CD4-positive, alpha-beta T cell (primary cell): ENCODE measurements at places on chromosomes 3 and 15. TPM values are rescaled to one million over a fixed set of nuclear protein-coding genes. Genes with fewer than 3 reads are reported as not detected.

GRCh38 chr3:105274958-105275357, 91.8 kb upstream of the ALCAM start:
- H3K36me3 ChIP-seq = no peaks in the 10 kb centered on the region
- no peak for DNase-seq
- no peaks in the 10 kb centered on the region for H3K4me1 ChIP-seq

GRCh38 chr3:146589899-146590508, 15.1 kb downstream of the PLSCR5 start:
- no peak overlapping the region for H3K4me3 ChIP-seq
- no peaks in the 10 kb centered on the region for H3K36me3 ChIP-seq
- no peak overlapping the region for H3K27ac ChIP-seq
- no peak for DNase-seq

DNA sequence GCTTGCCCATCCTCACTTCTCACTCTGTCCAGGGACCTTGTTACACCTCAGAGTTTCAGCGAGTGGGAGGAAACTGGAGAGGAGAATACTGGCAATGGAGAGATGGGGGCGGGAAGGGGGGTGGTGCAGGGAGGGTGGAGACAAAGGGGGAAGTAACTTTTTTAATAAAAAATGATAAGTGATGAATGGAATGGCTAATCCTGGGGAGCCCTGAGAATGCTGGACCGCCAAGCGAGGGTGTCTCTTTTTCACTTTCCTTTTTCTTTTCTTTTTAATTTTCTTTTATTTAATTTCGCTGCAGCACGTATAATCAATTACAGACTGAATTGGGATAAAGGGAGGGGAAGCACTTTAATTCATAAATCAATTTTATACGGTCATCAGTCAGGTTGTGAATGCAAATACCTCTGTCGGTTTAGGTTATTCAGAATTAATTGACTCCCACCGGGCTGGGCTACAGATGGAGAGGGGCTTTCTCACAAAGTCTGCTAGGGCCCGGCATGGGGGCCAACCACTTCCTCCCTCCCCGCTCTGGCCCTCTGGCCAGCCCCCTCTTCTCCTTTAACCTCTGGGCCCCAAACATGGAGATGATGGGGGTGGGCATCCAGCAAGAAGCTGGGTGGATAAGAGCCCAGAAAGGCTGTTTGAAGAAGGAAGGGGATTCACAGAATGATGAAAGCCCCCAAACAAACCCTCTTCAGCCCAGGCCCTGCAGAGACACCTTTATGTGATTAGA, 106.8 kb upstream of the BOC start:
- no peak for DNase-seq
- H3K27ac ChIP-seq = no peak overlapping the region
- H3K36me3 ChIP-seq = no peaks in the 10 kb centered on the region
- no peaks in the 10 kb centered on the region for H3K27me3 ChIP-seq

DNA sequence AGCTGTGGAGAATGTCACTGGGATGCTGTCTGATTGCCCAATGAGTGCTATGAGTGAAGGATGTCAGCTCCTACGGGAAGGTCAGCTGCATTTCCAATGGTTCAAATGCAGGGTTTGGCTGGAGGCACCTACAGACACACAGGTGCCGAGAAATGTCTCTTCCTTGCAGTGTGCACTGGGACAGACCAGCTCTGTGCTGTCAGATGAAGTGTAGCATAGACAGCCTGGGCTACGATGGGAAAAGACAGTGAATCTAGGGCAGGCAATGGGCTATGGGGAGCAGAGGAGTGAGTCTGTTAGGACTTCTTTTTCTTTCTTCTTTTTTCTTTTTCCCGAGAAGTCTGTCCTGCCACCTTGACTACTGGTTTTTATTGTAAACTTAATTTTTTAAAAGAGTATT, 223.1 kb upstream of the EOMES start:
- H3K27me3 ChIP-seq = no peaks in the 10 kb centered on the region
- H3K36me3 ChIP-seq = no peaks in the 10 kb centered on the region
- DNase-seq = no peak
- H3K27ac ChIP-seq = no peak overlapping the region
- no peaks in the 10 kb centered on the region for H3K4me1 ChIP-seq

GRCh38 chr3:174620138-174620537, 239.0 kb upstream of the NAALADL2 start:
- no peak overlapping the region for H3K4me3 ChIP-seq
- H3K36me3 ChIP-seq = no peaks in the 10 kb centered on the region
- no peaks in the 10 kb centered on the region for H3K27me3 ChIP-seq
- DNase-seq = no peak
- H3K4me1 ChIP-seq = no peaks in the 10 kb centered on the region

DNA sequence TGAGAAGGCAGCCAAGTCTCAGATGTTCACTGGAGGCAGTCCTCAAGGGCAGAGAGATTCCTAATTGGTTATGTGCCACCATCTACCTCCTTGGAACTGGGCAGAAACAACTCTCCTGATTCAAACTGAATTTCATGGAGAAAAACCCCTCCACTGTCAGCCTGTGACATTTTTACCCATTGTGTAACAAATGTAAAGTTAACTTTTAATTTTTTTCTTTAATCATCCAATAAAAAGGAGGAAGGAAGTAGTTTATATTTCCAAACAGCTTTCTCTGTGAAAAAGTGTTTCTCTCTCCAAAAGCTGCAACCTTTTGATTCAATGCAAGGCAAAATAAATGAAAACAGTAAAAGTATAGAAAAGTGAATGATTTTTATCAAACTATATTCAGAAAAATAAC, 510 bp upstream of the COLQ start:
- no peak overlapping the region for H3K4me3 ChIP-seq
- H3K27me3 ChIP-seq = peaks cover 4% of the 10 kb centered on the region
- DNase-seq = no peak
- no peaks in the 10 kb centered on the region for H3K36me3 ChIP-seq
- H3K27ac ChIP-seq = no peak overlapping the region
- H3K4me1 ChIP-seq = peaks cover 23% of the 10 kb centered on the region

DNA sequence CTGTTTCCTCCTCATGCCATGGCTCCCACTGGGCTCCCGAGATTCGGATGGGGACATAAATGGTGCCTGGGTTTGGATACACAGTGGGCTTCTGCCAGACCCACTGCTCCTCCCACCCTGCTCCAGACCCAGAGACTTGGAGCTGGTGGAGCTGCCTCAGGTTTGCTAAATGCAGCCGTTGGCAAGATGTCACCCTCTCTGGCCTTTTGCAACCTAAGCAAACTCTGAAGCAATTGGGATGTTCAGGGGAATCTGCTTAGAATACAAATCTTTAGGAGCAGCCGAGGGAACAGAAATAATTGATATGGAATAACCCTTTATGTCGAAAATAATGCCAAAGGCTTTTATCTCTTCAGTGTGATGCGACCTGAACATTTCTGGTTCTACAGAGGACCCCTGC, 33.4 kb downstream of the PRICKLE2 start:
- no peaks in the 10 kb centered on the region for H3K27me3 ChIP-seq
- H3K4me1 ChIP-seq = no peaks in the 10 kb centered on the region
- H3K4me3 ChIP-seq = no peak overlapping the region
- H3K27ac ChIP-seq = no peak overlapping the region
- H3K36me3 ChIP-seq = no peaks in the 10 kb centered on the region

DNA sequence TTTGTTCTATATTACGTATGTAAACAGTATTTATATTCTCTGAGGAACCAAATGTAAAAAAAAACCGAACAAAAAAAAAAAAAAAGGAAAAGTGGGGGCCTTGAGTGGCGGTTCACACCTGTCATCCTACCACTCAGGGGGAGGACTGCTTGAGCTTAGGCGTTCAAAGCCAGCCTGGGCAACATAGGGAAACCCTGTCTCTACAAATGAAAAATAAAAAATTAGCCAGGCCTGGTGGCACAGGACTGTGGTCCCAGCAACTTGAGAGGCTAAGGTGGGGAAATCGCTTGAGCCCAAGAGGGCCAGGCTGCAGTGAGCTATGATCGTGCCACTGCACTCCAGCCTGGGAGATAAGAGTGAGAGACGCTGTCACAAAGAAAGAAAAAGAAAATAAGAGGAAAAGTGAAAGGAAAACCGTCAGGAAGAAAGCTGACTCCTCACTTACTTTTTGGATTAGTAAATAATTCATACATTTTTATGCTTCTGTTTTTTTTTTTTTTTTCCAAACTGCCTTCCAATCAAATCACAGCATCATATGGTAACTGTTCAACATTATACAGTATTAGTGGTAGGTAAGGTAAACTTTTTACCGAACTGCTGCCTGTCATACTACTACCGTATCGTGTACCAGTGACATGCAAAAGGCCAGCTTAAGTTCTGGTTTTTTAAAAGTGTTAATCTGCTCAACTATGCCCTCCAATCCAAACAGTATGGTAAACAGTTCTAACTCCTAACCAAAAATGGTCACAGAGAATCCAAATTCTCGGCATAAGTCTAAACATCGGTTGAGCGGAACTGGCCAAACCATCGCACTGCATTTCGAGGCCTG, 1.2 kb downstream of the PHC3 start:
- peaks cover 38% of the 10 kb centered on the region for H3K4me1 ChIP-seq
- peaks cover 26% of the 10 kb centered on the region for H3K36me3 ChIP-seq
- no peak for DNase-seq
- H3K27me3 ChIP-seq = no peaks in the 10 kb centered on the region
- peak overlapping the region; percentile 97 for H3K27ac ChIP-seq

GRCh38 chr15:65424683-65425082, 1.9 kb upstream of the IGDCC4 start:
- DNase-seq = no peak
- peaks cover 50% of the 10 kb centered on the region for H3K27me3 ChIP-seq
- peaks cover 17% of the 10 kb centered on the region for H3K4me1 ChIP-seq
- H3K36me3 ChIP-seq = no peaks in the 10 kb centered on the region

DNA sequence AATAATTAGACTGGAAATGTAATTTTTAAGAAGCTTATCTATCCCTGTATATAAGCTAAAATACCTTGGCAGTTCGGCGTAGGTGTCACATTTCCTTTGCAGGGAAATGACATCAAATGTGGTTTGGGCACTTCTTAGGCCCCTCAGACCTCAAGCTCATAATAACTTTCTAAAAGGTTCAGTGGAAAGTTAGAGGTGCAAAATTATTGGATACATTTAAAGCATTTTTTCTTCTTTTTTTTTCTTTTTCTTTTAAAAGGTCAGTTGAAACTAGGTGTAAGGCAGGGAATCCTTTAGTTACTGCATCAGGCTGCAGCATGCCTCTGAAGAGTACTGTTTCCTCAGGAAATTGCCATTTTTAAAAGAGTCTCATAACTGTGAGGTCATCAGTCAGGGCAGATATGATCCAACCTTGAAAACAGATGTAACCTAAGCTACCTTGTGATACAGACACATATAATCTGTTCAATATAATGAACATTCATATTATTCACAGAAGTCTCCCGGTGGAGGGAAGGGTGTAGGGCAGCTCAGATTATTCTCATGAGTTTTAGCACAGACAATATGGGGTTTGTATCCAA, 4.8 kb downstream of the SACM1L start:
- peak; percentile 81 for DNase-seq
- peak overlapping the region; percentile 0 for H3K4me3 ChIP-seq
- no peaks in the 10 kb centered on the region for H3K27me3 ChIP-seq

DNA sequence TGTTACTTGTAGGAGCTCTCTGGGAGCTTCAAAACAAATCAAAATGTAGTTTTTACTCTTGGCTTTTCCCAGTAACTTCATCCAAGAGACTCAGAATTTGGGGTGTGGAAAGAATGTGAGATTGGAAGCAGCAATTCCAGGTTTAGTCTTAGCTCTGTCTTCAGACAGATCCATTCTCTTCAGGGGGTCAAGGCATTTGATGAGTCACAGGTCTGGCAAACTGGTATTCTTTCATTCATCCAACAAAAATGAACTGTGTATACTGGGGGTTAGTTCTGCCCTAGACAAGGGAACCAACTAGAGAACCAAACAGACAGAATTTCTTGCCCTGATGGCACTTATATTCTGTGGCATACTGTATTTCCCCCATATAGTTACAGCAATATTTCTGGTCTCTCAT, 36.3 kb upstream of the CADPS start:
- no peaks in the 10 kb centered on the region for H3K36me3 ChIP-seq
- H3K27me3 ChIP-seq = no peaks in the 10 kb centered on the region
- H3K4me3 ChIP-seq = no peak overlapping the region
- H3K4me1 ChIP-seq = no peaks in the 10 kb centered on the region
- H3K27ac ChIP-seq = no peak overlapping the region

GRCh38 chr3:8755564-8756237, 13.7 kb downstream of the OXTR start:
- DNase-seq = no peak
- no peak overlapping the region for H3K4me3 ChIP-seq
- no peaks in the 10 kb centered on the region for H3K27me3 ChIP-seq
- H3K36me3 ChIP-seq = no peaks in the 10 kb centered on the region
- H3K27ac ChIP-seq = no peak overlapping the region

DNA sequence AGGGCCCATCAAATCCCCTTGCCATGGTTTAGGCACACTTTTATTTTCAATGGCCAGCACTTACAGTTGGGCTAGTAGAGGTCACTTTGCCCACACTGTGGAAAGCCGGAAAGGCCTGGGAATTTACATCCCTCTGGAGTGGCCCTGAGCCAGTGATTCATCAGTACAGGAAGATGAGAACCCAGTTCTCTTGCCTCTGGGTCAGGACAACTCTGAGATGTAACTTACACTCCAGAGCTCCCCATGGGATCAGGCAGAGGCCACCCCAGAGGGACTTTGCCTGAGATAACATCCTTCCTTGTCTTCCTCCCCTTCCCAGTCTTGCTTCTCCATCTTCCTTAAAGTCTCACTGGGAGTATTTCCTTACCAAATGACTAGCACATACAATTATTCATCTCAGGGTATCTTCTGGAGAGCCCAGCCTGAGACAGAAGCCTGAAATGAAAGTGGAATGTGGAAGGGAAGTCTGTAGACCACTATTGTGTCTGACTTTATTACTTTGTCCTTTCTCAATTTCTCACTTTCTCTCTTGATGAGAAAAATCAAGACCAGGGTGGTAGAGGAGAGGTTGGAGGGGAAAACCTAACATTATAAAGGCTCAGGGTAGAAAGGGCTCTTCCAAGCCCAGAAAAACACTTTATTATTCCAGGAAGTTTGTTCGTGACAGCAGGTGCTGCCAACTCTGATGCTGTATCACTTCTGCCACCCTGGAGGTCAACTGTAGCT, 220.8 kb downstream of the ZNF621 start:
- H3K4me1 ChIP-seq = no peaks in the 10 kb centered on the region
- H3K4me3 ChIP-seq = no peak overlapping the region
- no peaks in the 10 kb centered on the region for H3K36me3 ChIP-seq
- H3K27me3 ChIP-seq = peaks cover 6% of the 10 kb centered on the region
- no peak for DNase-seq
- no peak overlapping the region for H3K27ac ChIP-seq

- peaks cover 5% of the 10 kb centered on the region for H3K4me1 ChIP-seq
- no peak overlapping the region for H3K4me3 ChIP-seq
- no peak overlapping the region for H3K27ac ChIP-seq
- no peak for DNase-seq
- peaks cover 10% of the 10 kb centered on the region for H3K36me3 ChIP-seq
These were observed 3.2 kb downstream of the LRRFIP2 start for GRCh38 chr3:37171144-37171543.

CHDH gene
- total RNA-seq = 0.31 TPM

LRRC3B gene
- not detected for total RNA-seq

PEX5L gene
- total RNA-seq = not detected

RAD51 gene
- 1.5 TPM for total RNA-seq
